IMR-90 (cell line): ENCODE measurements at places on chromosomes 11 and 22.
A peak's percentile ranks its signal among the peaks of the same experiment; 100 is the strongest.

- no peak for DNase-seq
These were observed 88.3 kb upstream of the CRTAM start for GRCh38 chr11:122750049-122750448.

- DNase-seq = no peak
These were observed 71.0 kb downstream of the DKK3 start for GRCh38 chr11:11937433-11937832.

- no peak for DNase-seq
These were observed 5.1 kb downstream of the TSPAN18 start for GRCh38 chr11:44731685-44732430.

DNA sequence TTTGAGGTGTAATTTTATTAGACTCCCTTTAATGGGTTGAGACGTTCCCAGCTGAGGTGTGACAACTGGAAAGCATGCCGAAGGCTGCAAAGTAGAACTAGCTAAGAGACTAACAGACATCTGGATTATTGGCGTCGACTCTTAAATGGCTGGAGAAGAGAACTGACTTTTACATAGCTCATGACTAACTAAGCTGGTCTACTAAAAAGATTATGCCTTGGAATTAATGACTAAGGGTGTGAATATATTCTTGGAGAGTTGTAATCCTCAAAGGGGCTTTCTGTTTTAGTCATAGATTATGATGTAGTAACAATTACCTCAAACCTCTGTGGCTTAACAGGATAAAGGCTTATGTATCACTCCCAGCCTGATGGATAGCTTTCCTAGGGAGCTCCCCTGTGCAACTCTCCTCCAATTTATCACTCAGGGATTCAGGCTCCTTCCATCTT is 39.5 kb upstream of the SLC5A12 start:
- no peak for DNase-seq

- no peak for DNase-seq
These were observed 33.0 kb upstream of the NARS2 start for GRCh38 chr11:78607696-78608095.

GRCh38 chr11:133618544-133618943 is 86.2 kb upstream of the OPCML start:
- DNase-seq = no peak

DNA sequence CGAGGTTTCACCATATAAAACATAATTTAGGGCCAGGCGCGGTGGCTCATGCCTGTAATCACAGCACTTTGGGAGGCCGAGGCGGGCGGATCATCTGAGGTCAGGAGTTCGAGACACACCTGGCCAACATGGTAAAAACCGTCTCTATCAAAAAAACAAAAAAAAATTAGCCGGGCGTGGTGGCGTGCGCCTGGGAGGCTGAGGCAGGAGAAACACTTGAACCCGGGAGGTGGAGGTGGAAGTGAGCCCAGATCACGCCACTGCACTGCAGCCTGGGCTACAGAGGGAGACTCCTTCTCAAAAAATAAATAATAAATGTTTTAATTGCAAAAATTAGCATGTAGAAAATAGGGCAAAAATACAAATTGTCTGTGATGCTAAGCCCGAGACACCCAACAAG is 993 bp upstream of the SFI1 start:
- DNase-seq = no peak

GRCh38 chr22:35418088-35418487 is 18.1 kb downstream of the MCM5 start:
- peak; percentile 57 for DNase-seq

DNA sequence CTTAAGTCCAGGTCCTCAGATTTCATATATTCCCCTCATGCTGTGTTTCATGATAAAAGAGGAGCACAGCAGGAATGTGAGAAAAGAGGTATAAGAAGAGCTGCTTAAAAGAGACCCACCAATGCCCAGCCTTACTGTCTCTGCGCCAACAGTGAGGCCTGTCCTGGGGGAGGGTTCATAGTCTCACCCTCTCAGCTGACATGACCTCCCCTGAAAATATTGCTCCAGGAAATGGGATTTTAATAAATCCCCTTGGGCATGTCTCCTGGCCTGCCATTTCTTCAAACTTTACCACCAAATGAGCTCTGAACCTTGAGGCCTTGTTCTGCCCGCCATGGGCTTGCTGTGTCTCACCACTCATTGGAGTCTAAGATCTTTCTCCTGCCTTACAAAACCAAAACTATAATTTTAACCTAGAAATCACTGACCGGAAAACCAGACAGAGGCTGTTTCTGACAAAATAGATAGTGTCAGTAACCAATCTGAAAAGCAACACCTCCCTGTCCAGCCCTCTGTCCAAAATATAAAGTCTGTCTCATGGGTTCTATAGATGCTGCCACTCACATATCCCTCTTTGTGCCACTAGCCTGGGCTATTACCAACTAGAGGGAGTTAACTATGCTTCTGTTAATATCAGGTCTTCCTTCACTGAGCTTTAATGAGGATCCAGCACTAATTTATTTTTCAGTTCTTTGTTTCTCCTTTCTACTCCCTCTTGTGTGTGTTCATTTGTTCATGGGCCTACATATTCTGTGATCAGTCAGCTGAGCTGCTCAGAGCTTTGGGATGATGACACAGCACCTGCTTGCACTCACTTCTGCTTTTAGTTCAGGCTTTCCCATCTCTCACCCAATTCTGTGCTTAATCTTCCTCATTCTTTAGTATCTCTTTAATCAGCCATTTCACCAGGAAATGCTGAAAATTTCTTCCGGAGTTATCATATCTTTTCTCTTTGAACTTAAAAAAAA is at the start of gene OR2AG2:
Gene OR2AG2, minus strand, starts transcription at position 51 of the 968 bp plus-strand sequence. CDS start 3,019 bp downstream, outside the sequence.
- no peak for DNase-seq

GRCh38 chr11:30565027-30565426 is 21.1 kb downstream of the MPPED2 start:
- DNase-seq = no peak

- no peak for DNase-seq
These were observed 77.2 kb downstream of the SIK3 start for GRCh38 chr11:117020869-117021564.

GRCh38 chr11:86202013-86202336 is 42.6 kb upstream of the EED start:
- no peak for DNase-seq

DNA sequence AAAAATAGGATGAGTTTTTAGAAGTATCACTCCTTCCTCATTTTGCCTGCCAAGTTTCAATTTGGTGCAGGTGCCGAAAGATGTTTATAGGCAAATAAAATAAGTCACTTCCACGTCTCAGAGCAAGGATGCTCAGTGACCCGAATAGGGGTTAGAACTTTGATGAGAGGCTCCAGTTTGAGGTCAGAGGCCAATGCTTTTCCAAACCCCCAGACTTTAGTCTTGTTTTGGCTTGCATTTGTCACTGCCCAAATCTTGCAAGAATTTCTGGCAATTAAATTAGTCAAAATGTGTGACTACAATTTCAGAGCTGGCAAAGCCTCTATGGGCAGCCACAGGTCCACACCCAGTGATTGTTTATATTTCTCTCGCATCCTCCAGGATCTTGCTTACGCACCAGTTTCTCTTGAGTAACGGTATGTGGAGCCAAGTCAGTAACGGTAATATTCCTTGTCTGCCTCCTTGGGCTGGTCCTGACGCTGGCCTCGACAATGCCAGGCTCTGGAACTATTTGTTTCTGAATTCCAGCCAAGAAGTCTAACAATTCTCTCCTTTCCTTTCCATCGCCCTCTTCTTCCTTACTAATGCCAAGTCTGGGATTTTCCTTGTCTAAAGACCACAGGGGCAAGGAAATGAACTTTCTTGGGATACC is 9.9 kb upstream of the NUP160 start:
- DNase-seq = peak; percentile 72

DNA sequence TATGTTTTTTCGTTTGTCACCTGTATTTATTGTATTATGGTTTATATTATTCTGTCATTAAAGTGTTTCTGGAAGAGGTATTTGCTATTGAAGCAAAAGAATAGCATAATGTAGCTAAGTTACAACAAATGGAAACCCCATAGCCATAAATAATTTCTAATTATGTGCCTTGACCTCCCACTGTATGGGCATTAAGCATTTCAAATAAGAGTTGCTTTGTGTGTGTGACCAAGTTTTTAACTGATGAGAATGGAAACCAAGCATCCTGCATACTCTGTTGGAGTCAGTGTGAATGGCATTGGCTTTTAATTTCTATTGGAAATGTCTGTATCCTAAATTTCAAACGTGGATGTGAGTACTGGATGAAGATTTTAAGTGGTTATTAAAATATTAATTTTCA is 61.9 kb upstream of the MYO18B start:
- DNase-seq = no peak

DNA sequence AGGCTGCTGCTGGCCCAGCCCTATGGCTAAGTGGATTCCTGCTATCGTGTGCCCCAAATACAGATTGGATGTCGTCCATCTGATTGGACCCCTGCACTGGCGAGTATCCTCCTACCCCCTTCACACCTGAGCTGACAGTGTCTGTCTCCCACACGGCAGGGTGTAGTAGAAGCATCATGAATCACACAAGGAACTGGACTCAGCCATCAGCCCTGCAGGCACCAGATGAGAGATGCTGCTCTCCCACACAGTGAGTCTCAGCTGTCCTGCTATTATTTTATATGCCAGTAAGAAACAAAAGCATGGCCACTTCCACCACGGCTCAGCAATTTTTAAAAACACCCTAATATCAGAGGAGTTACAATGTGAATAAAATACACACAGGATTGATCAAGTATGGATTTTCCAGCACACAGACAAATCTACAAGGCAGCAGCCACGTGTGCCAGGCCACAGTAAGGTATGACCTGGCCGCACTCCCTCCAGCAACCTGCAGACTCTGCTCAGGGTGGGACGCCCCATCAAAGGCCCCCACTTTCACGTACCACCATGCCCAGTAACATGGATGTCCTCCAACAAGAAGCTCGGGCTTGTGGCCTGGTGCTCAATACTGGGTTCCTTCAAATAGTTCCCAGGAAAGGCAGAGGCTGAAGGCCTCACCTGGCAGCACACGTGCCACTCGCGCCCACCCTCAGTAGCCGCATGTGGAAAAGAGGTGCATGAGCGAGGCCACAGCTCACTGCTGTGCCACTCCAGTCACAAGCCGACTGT is 16.4 kb upstream of the SLC25A1 start:
- DNase-seq = no peak

- DNase-seq = no peak
These were observed 49.0 kb upstream of the BID start for GRCh38 chr22:17823226-17823625.

- DNase-seq = no peak
These were observed 66.7 kb downstream of the PISD start for GRCh38 chr22:31595271-31595670.

DNA sequence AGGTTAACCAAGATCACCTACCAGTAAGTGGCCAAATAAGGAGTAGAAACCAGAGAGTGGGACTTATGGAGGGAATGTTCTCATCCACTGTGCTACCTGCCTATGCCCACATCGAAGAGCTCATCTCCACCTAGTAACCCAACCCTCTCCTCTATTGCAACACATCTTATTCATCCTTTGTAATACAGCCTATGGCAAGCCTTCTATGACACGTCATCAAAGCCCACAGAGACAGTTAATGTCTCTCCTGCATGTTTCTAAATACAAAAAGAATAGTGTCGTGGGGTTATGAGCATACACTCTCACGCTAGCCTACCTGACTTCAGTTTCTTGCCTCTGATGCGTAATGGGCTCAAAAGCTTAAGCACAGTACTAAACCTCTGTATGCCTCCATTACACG is 1158.1 kb upstream of the TENM4 start:
- DNase-seq = no peak

DNA sequence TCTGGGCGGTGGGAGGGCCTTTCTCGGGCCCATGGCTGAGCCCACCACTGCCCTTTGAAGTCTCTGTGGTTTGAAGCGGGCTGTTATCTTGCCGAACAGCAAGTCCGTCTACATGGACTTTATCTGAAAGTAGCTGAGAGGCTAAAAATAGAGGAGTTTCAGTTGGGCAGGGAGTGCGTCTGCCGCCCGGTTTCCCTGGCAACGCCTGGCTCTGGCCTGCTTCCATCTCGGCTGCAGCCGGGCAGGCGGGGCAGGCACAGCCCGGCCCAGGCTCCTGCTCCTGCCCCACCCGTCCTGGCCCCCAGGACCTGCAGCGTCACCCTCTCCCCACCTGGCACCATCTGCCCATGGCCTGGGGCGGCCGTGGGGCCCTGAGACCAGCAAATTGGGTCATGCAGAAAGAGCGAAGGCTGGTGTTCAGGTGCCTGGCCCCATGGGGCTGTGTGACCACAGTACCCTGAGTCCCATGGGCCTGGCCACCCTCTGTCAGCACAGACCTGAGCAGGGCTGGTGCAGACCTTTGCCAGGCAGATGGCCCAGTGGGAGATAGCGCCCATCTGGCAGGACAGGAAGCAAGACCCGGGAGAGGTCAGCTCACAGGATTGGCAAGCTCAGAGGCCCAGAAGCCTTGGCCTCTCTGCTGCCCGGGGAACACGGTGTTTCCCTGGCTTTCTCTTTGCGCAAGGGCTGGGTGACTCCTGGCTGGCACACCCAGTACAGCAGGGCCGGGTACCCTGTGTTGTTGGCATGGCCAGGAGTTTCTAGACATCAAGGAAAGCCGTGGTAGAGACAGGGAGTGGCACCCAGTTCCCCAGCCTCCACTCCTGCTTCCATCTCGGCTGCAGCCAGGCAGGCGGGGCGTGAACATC is 79.1 kb upstream of the KCNQ1OT1 start:
- peak; percentile 63 for DNase-seq

GRCh38 chr11:43936076-43936475 is 6.4 kb upstream of the C11orf96 start:
- DNase-seq = no peak

- no peak for DNase-seq
These were observed 3.1 kb upstream of the ADORA2A start for GRCh38 chr22:24424001-24424900.

DNA sequence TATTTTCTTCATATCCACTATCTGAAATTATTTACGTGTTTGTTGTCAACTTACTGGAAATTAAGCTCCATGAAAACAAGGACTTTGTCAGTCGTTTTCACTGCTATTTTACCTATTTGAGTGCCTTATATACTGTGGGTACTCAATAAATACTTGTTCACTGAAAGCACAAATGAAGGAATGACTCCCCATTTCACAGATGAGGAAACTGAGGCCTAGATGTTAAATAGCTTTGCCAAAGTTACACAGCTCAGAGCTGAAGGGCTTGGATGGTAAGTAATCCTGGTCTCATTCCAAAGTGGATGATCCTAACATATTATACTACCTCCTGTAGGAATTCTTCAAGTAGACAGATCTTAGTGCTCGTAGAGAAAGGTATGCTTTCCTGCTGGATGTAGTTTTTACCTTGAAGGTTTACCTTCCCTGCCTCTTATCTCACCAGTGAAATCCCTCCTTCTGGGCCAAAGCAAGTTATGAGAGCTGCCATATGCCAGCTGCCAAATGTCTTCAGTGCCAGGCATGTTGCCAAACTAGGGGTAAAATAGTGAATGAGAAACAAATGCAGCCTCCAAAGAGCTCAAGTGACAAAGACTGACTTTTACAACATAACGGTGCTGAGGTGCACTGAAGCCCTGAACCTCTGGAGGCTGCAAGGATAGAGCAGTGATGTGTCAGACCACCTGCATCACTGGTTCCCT is 129.7 kb downstream of the TRIM44 start:
- DNase-seq = no peak

GRCh38 chr22:17268501-17269223 is 49.4 kb upstream of the ADA2 start:
- no peak for DNase-seq

- DNase-seq = no peak
These were observed 505.3 kb downstream of the SOX6 start for GRCh38 chr11:15851051-15851498.
